Kidney epithelial cell (primary cell): ENCODE measurements at places on chromosomes 13 and 19.

- DNase-seq: no peak
Measured at GRCh38 chr13:106796280-106797047, 228.5 kb upstream of the ARGLU1 start.

- DNase-seq: no peak
Measured at GRCh38 chr13:52737965-52738364, 1.7 kb downstream of the CNMD start.

DNA sequence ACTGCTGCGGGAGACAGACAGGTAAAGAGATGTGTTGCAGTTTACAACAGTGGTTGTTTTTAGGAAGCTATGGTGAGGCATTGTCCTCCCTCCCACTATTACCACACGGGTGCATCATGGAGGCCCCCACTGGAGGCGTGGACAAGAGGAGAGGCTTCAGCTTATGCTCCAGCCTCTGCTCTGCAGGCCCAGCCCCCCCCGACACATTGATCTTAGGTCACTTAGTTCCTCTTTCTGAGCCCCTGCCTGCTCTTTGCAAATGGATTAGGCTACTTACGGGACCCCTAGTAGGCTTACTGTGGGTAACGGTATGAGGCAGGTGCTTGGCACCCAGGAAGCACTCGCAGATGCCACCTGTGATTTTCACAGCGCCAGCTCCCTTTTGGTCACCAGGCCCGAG is 123.9 kb downstream of the SLC7A1 start:
- no peak for DNase-seq

DNA sequence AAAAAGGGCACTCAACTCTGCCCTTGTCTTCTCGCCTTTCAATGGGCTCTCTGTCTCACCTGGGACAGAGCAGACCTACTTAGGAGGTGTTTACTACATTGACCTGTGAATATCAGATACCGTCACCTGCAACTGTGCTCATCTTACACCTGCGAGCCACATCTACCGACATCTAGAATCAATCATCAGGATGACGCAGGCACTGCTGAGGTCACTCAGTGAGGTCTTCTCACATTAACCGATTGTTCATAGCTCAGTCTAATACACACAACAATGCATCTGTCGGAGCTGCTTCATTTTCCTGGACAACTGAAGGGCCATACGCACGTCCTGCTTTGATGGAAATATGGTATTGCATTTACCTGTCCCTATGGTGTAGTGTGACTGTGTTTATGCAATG is 211.9 kb downstream of the FGF9 start:
- DNase-seq: no peak

DNA sequence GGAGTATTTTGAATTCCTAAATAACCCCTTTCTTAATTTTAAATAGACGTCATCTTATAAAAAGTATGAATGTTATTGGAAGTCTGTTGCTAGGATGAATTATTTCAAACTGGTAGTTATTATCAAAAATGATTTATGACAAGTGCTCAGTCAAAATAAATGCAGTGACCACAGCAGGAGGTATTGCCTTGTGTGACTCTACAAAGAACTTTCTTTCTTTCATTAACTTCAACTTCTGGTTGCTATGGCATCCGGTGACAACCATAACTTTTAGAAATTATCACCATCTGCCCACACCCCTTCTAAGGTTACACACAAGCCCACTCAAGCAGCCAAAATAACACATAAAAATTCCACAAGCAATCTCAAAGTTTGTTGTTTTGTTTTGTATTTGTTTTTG is 189.9 kb downstream of the DACH1 start:
- no peak for DNase-seq

GRCh38 chr19:43525836-43526771 is 897 bp downstream of the ETHE1 start:
- DNase-seq: no peak

DNA sequence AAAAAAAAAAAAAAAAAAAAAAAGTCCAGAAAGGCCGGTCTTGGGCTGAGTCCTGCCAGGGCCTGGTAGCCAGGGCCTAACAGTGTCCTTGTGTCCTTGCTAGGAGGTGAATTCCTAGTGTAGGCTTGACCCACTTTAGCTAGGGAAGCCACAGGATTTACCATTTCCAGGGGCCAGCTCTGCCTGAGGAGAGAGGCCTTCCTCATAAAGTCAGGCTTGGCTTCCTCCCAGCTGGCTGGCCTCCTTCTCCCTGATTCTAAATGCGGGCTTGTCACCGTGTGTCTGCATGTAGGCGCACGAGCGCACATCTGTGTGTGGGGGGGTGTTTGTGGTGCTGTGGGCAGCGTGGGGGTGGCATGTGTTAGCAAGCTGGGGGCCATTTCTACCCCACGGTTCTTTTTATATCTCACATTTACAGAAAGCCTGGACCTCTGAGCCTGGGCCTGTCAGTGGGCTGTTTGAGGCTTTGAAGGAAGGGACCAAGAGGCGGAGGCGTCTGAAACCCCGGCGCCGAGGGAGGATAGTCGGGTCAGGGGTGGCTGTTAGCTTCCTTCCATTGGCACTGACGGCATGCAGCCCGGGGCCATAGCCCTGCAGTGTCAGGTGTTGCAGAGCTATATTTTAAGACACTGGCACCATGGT is 31.7 kb downstream of the IER2 start:
- DNase-seq: no peak

- DNase-seq: no peak
Measured at GRCh38 chr19:2294687-2295335, 12.8 kb upstream of the PEAK3 start.

GRCh38 chr13:37175996-37176395 is 70.5 kb upstream of the CSNK1A1L start:
- DNase-seq: no peak

DNA sequence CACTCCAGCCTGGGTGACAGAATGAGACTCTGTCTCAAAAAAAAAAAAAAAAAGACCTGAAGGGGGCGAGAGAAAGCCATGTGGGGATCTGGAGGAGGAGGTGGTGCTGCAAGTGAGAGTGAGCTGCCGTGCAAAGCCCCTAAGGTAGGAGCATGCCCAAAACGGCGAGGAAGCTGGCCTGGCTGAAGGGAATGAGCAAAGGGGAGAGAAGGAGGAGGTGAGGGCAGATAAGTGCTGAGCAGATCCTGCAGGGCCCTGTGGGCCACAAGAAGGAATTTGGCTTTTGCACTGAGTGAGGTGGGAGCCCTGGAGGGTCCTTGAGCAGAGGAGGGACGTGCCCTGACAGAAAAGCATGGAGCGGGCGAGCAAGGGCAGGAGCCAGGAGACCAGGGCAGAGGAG is 19.4 kb upstream of the ADGRE5 start:
- DNase-seq: no peak

- no peak for DNase-seq
Measured at GRCh38 chr19:49685845-49686332, 3.5 kb upstream of the ADM5 start.

DNA sequence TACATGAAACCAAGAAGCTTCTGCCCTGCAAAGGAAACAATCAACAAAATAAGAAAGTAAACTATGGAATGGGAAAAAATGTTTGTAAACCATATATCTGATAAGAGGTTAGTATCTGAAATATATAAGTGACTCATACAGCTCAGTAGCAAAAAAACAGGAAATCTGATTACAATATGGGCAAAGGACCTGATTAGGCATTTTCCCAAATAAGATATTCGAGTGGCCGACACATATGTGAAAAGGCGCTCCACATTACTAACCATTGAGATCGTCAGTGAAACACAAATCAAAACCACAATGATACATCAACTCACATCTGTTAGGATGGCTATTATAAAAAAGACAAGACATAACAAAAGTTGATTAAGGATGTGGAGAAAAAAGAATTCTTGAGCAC is 2818.6 kb upstream of the PCDH20 start:
- DNase-seq: no peak

DNA sequence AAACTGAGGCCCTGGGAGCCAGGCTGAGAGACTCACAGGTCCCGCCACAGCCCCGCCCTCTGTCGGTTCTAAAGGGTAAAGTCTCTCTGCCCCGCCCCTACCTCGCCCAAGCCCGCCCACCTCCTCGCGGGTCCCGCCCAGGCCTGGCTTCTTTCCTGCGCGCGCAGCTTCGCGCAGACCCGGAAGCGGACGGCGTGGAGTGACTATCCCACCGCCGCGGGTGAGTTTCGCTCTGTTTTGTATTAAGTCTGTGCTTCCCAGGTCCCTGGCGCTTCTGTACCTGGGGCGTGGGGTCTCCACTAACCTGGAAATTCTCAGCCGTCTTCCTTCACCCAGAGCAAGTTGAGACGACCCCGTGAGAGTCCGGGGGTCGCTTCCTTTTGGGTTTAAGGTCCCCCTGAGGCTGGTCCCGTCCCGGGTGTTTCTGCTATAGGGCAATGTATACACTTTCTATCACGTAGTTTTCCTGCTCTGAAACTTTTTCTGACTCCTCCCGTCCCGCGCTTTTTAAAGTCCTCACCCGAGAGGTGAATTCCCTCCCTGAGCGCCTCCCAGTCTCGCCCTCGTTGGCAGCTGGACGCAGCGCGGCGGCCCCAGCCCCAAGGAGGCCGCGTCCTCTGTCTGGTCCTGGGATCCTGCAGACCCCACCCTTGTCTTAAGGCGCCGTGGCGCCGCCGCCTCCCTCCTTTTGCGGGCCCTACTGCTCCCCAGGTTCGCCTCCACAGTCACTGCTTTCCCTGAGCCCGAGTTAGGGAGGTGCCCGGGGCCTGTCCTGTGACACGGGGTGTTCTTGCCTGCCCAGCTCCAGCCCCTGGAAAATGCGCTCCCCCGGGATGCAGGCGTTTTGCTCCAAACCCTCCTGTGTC is at the start of gene ZNF765:
ZNF765 (plus strand) TSS at position 176 of the 866 bp plus-strand sequence. CDS start 2,867 bp downstream, outside the sequence.
- no peak for DNase-seq

- no peak for DNase-seq
Measured at GRCh38 chr19:16541526-16542044, 652 bp downstream of the CHERP start.

GRCh38 chr13:109007946-109008345 is 378.5 kb downstream of the MYO16 start:
- DNase-seq: no peak

GRCh38 chr13:102779436-102780159 is 6.0 kb upstream of the TEX30 start:
- DNase-seq: no peak

- no peak for DNase-seq
Measured at GRCh38 chr13:113139577-113139976, 17.0 kb downstream of the F10 start.

DNA sequence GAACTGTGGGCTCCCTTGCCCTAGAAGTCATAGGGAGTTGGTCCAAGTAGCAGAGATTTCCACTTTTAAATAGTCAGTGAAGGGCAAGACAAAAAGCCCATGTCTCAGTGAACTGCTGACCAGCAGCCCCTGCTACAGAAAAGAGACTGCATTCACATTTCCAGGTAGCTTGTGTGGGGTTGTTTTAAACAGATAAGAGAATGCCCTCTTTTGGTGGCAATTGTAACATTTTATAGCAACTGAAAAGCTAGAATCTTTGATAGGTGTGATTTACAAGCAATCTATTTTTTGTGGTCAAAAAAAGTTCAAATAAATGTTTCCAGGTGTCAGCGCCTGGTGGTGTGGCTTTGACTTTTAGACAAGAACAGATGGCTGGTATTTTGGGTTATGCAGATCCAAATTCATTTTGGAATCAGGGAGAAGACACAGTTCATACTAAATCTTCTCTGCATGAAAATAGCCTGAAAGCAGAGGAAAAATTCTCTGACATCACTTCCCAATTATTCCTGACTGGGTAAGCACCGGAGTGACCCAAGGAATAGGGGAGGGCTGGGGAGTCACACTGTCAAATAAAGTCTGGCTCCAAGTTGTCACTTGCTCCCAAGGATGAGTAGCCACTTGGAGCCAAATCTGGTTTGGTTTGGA is 26.2 kb upstream of the GPR12 start:
- no peak for DNase-seq

DNA sequence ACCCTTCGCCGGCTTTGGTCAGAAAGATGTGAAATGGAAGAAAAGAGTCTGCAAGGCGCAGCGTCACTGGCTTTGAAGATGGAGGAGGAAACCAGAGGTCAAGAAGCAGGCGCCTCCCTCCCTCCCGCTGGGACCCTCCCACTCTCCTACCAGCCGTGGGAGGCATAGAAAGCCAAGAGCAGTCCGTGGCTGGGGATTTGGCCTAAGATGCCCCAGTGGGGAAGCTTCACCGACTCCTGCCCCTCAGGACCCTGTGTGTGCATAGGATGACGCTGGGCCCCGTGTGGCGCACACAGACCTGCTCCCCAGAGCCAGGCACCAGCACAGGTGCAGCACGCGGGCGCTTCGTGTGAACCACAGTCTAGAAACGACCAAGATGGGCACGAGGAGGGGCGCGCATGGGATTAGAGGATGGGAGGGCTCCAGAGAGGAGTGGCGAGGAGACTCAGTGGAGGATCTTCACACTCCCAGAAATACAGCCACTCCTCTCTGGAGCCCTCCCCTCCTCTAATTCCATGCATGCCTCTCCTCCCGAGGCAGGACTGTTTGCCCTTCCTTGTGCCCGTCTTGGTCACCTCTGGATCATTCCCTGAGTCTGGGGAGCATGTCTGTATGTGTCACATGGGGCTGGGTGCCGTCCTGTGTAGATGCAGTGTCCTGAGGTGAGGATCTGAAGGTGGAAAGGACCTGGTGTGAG is 194.3 kb downstream of the TEX29 start:
- no peak for DNase-seq

DNA sequence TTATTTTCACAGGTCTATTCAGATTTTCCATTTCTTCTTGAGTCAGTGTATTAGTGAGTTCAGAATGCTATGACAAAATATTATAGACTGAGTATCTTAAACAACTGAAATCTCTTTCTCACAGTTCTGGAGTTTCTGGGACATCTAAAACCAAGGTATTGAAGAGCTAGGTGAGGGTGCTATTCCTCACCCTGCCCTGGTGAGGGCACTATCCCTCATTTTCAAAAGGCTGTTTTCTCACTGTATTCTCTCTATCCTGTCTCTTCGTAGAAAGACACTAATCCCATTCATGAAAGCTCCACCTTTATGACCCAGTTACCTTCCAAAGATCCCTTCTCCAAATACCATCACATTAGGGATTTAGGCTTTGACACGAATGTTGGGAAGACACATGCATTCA is 1617.1 kb downstream of the PCDH9 start:
- no peak for DNase-seq

DNA sequence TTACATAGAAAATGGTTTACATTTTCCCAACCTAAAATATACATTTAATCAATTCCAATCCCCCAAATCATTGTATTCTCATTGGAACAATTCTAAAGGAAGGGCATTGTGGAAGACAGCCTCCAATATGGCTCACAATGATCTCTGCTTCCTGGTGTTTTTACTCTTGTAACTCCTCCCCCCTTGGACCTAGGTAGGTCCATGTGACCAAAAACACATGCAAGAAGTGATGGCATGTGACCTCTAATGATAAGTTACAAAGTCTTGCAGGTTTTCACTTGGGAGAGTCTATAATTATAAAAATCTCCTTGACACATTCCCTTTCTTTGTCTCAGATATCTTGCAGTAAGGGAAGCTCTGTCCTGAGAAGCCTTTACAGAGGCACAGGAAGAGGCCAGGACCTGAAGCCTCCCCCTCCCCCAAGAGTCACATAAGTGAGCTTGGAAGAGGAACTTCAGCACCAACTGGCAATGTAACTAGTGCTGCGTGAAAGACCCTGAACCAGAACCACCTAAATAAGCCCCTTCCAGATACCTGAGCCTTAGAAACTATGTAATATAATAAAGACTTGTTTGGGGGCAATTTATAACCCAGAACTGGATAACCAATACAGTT is 816.2 kb upstream of the ATXN8OS start:
- DNase-seq: no peak

GRCh38 chr19:28466107-28467045 is 746.6 kb downstream of the UQCRFS1 start:
- no peak for DNase-seq
